ENCODE measurements at places on chromosomes 13 and 19.

GRCh38 chr19:50844296-50844935, 10.3 kb upstream of the KLK3 start:
- no peak for DNase-seq

DNA sequence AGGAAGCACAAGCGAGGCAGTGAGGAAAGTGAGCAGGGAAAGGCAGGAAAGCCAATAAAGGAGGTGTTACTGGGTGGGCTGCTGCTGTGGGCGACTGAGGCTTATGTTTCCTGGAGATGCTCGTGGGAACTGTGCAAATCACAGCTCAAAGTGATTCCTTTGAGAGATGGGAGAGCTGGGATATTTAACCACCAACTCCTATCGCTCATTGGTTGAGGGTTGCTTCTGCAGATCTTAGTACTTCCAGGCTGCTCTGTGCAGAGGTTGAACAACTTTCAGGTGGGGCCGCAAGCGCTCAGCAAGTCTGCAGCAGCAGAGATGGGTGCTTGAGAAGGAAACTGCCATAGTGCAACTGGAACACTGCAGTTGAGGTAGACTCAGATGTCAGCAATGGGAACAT, 8.4 kb downstream of the PCDH8 start:
- no peak for DNase-seq

- no peak for DNase-seq
Observed at GRCh38 chr19:7734220-7735203, 2.6 kb upstream of the CLEC4G start.

DNA sequence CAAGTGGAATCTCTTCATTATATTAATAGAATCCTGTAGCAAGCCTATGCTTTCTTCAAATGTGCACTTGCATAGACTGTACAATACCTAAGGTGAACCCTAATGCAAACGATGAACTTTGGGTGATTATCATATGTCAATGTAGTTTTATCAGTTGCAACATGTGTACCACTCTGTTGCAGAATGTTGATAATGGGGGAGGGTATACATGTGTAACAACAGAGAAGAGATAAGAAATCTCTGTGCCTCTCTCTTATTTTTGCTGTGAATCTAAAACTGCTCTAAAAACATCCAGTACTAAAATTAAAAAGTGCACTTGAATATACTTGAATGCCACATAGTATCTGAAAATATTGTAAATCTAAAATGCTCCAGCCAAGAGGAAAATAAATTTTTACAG, 820.8 kb upstream of the MIR17HG start:
- DNase-seq, result no peak

DNA sequence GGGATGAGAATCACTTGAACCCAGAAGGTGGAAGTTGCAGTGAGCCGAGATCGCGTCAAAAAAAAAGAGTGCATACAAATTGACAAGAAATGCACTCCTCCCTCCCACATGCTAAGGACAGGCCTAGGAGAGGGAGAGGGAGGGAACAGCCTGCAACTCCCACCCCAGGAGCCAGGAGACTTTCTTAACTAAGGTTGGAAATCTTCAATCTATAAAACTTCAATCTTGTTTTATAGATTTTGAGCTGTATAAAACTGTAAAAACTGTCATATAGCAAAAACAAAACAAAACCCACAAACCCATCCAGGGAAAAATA, 1.3 kb upstream of the SYCN start:
- DNase-seq, result no peak

- DNase-seq, result peak; percentile 31
Observed at GRCh38 chr13:104586051-104586746, 1520.0 kb upstream of the SLC10A2 start.

- no peak for DNase-seq
Observed at GRCh38 chr13:42970824-42971690, 21.0 kb downstream of the EPSTI1 start.

- DNase-seq, result peak; percentile 32
Observed at GRCh38 chr13:110980921-110981320, 66.1 kb upstream of the ANKRD10 start.

GRCh38 chr13:47081246-47081645, 184.4 kb upstream of the HTR2A start:
- DNase-seq, result no peak

DNA sequence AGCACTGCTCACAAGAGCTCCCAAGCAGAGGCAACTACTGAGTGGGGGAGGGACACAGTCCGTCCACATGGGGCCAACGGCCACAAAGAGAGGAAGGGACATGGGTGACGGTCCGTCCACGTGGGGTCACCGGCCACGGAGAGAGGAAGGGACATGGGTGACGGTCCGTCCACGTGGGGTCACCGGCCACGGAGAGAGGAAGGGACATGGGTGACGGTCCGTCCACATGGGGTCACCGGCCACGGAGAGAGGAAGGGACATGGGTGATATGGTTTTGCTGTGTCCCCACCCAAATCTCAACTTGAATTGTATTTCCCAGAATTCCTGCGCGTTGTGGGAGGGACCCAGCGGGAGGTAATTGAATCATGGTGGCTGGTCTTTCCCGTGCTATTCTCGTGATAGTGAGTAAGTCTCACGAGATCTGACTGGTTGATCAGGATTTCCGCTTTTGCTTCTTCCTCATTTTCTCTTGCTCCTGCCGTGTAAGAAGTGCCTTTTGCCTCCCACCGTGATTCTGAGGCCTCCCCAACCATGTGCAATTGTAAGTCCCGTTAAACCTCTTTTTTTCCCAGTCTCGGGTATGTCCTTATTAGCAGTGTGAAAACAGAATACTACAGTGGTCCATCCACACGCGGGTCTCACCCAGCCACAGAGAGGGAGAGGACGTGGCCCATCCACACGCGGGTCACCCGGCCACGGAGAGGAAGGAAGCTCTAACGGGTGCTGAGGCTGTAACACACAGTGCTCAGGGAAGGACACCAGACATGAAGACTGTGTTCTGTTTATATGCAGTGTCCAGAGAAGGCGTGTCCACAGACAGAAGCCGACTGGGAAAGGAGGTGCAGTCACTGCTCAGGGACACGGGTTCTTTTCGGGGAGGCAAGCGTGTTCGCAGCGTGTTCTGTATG, 48.5 kb downstream of the GAS6 start:
- DNase-seq, result no peak

DNA sequence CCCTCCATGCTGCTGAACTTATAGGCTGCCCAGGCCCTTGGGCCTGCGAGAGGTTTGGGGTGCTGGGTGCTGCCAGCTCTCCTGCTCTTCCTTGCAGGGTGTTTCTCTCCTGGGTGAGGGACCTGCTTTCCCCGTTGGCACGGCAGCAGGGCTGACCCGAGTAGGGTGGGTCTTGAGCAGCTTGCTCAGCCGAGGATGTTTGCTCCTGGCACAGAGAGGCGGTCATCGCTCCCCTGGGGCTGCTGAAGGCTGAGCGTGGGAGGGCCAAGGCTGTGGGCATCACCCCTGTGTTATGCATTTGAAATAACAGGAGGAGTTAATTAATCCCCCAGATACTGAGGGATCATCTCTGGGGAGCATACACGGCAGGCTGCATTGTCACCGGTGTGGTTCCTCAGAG, 5.3 kb downstream of the KCTD15 start:
- no peak for DNase-seq

- no peak for DNase-seq
Observed at GRCh38 chr13:59766236-59766635, 397.5 kb downstream of the DIAPH3 start.

GRCh38 chr19:51479531-51480331, 1.4 kb downstream of the CEACAM18 start:
- DNase-seq, result no peak

DNA sequence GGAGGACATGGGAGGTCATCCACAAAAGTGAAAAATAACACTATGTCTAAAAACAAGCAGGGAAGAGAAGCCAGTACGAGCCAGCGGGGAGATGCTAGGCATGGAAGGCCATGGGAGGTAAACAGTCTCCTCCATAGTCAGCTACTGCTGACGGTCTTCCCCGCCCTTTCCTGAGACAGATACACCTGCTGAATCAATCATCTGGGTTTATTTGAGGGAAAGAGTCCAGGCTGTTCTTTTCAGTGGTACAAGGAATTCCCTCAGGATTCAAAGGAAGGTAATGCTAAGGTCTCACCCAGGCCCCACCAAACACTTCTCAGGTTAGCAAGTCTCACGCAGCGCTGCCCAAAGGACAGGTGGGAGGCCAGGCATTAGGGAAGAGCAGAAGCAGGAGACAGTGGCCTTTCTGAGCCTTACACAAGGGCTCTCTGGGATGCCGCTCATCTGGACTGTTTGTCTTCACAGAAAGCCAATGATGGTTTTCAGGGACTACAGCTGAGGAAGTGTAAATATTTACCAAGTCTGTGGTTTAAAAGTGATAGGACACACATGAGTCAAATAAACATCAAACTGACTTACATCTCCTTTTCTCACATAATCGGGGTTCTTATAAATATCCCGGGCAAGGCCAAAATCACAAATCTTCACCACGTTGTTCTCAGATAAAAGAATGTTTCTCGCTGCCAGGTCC, 173.9 kb downstream of the FLT1 start:
- no peak for DNase-seq

- DNase-seq, result no peak
Observed at GRCh38 chr19:50321831-50322230, 7.3 kb downstream of the KCNC3 start.

DNA sequence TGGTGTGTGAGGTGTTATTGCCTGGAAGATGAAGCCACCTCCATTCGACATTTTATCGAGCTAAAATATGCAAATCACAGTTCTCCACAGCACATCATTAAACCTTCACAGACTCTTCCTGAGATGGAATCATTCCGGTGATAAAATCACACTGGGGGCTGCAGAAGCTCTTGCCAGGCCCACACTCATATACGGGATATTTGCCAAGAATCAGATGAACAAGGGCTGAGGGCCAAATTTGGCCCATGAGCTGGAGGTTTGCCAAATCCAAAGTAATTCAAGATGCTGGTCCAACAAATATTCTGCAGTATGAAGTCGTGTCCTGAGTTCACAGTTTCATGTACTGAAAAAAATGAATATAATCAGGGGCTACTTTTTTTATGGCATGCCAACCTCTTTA, 16.7 kb upstream of the RXFP2 start:
- no peak for DNase-seq

DNA sequence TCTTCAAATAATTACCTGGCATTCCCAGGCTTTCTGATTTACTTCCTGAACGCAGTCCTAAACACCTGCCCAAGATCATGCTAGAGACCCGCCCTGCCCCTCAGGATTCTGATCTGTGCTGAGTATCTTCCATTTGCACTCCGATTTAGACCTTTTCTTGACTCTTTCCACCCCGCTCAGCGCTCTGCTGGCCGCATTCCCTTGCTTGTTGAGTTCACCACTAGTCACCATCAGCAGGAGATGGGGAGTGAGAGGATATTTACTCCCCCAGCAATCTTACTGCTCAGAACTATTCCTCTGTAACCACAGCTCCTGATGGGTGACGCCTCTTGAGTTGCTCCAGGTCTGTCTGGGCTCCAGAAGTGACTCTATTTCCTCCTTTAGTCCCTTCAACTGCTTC, 419.4 kb upstream of the MIR17HG start:
- no peak for DNase-seq

DNA sequence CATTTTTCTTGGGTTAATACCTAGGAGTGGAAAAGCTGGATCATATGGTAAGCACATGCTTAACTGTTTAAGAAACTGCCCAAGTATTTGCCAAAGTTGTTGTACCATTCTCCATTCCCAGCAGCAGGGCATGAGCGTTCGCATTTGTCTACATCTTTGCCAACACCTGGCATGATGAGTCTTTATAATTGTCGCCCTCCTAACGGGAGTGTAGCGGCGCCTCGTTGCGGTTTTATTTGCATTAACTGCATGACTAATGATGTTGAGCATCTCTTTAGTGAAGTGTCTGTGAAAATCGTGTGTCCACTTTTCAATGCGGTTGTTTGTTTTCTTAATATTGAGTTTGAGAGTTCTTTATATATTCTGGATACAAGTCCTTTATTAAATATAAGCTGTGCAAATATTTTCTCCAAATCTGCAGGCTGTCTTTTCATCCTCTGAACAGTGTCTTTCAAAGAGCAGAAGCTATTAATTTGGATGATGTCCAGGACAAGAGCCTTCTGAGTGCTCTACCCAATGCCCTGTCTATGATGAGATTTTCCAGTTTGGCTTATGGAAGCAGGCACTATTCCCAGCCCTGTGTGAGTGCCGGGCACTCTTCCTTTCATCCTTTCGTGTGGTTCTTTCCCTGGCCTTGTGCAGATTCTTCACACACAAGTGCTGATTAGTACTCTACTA, 202.0 kb downstream of the FOXO1 start:
- DNase-seq, result no peak

- no peak for DNase-seq
Observed at GRCh38 chr13:99526549-99526948, 25.3 kb downstream of the TM9SF2 start.

DNA sequence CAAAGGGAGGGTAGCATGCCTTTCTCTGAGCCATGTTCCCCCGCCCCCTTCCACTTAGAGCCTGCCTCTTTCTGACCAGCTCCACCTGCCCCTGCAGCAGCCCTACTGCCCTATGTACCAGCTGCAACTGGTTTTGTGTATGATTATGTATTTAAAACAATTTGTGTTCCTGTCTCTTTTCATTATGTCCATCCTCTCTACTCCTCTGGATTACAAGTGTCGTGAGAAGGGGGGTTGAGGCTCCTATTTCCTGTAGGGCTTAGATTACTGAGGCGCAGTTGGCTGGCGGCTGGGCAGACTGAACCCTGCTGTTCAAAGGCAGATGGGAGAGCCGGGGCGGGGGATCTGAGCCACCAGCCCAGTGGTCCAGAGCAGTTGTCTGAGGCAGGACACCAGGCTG, 213.3 kb downstream of the KCNRG start:
- no peak for DNase-seq

- no peak for DNase-seq
Observed at GRCh38 chr13:74324338-74324737, 190.1 kb upstream of the KLF12 start.

GRCh38 chr19:28349604-28350003, 863.3 kb downstream of the UQCRFS1 start:
- no peak for DNase-seq

- DNase-seq, result no peak
Observed at GRCh38 chr13:29887030-29887557, 36.7 kb upstream of the UBL3 start.

- DNase-seq, result no peak
Observed at GRCh38 chr19:54453921-54454780, 5.2 kb downstream of the LENG8 start.

GRCh38 chr13:80737513-80737912, 396.6 kb upstream of the SPRY2 start:
- no peak for DNase-seq

DNA sequence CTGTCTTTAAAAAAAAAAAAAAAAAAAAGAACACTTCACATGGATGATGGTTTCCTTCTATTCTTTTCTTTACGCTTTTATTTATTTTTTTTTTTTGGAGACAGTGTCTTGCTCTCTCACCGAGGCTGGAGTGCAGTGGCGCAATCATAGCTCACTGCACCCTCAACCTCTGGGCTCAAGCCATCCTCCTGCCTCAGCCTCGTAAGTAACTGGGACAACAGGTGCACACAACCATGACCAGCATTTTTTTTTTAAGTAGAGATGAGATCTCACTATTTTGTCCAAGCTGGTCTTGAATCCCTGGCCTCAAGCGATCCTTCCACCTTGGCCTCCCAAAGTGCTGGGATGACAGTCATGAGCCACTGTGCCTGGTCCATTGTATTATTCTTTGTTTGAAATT, 24.3 kb downstream of the ANKRD27 start:
- no peak for DNase-seq
